ENCODE measurements at places on chromosomes 5 and 9. TPM values are rescaled to one million over a fixed set of nuclear protein-coding genes. Genes with fewer than 3 reads are reported as not detected.

GRCh38 chr5:34709861-34710673 is 53.9 kb downstream of the RAI14 start:
- no peak for DNase-seq

DNA sequence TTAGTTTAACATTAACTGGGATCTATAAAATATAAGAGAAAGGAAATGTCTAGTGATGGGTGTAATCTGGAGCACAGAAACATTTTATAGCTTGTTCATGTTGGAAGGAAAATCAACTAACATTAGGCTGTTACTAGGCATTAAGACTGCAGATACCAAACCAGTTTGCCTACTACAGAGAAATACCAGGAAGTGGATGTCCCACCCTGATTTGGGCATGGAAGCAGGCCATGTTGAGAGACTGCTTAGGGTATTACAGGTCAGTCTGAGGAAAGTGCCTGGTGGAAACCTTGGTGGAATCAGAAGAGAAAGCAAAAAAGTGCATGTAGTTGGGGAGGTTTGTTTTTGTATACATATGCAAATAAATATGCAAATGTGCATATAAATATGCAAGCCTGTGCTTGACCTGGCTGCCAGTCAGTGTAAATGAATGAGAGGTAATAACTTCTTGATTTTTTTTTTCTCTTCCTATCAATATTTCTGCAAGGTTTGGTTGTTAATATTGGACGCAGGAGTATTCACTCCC is 9.6 kb upstream of the CCDC112 start:
- no peak for DNase-seq

- DNase-seq: no peak
These were observed 232.5 kb downstream of the GADD45G start for GRCh38 chr9:89837162-89837933.

DNA sequence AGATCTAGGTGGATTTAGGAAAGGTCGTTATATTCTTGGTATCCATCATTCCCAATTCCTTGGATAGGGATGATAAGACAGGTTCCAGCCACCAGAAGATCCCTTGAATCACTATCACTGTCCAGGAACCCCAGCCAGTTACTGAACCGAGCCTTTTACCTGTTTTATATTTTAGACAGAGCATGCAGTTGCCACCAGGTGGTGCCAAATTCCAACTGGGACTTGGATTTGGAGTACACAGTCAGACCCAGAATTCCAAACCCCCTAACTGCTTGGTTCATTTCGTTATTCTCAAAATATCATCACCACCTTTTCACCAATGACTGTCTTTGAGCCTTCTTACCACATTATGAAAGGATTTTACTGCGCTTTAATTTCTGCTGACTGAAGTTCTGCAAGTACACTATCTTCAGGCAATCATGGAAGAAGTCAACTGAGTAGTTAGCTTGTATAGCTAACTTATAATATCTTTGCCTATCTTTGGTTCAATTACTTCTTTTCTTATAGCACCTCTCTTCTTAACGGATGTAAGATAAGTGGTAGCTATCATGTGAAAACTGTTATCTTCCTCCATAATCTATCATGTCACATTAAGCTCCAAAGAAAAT is 191.8 kb downstream of the PRR16 start:
- DNase-seq: no peak

DNA sequence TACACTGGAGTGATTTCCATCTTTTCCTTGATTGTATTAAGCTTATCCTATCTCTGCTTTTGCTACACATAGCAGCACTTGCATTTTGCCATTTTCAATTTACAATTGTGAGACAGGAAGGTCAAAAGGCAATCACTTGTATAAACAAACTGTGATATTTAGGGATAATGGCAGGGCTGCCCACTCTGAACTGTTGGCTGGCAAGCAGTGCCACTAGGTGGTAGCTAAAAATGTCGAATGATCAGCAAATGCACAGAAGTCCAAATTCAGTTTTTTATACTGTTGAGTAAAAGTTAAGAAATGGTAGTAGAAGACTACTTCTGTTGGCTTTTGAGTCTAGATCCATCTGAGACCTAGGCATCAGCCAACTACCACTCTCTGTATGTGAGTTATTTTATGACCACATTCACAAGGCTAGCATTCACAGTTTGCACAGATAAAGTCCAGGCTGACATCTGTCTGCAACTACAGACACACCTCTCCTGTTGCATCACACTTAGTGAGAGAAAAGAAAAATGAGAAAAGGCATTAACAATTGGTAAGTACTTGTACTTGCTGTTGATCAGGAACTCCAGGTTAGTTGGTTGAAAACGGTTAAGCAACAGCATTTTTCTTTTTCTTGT is 108.8 kb upstream of the ASTN2 start:
- DNase-seq: no peak

- no peak for DNase-seq
These were observed 15.0 kb downstream of the PSD2 start for GRCh38 chr5:139810341-139811273.

DNA sequence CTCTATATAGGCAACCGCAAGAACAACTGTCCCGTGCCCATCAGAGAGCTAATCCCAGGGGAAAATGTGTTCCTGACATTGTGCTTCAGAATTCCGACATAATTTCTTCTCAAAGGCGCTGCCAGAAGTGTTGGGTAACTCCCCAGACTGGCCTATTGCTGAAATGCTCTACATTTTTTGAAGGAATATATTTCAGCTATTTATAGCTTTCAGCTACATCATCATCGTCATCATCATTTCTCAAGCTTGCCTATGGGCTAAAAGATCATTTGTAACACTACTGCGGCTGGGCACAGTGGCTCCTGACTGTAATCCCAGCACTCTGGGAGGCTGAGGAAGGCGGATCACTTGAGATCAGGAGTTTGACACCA is 49.7 kb downstream of the MYO10 start:
- DNase-seq: no peak

RPL35 gene
- 2,220 TPM for total RNA-seq

TMEM252 gene
- total RNA-seq: not detected

PHF24 gene
- 0.23 TPM for total RNA-seq
